ENCODE measurements at places on chromosomes 3 and 15.

- no peak for DNase-seq
Measured at GRCh38 chr15:40087068-40087810, 21.4 kb downstream of the BMF start.

DNA sequence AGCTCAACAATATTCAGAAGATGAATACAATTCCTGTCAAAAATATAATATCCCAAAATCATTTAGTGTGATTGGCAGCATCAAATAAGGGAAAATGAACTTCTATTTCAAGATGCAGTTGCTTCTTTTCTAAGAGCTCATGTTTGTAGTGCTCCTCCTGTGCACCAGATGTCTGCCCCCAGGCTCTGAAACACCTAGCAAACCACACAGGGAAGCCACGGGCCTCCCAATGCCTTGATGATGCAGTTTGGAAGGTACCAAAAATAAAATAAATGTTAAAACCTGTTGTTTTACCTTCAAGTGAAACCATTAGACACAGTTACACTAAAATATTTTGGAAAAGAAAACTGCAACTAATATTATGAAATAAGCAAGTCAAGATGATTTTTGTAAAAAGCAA lies 22.2 kb downstream of the CFAP20DC start:
- no peak for DNase-seq

GRCh38 chr3:14803101-14803980 lies 15.4 kb upstream of the FGD5 start:
- no peak for DNase-seq

DNA sequence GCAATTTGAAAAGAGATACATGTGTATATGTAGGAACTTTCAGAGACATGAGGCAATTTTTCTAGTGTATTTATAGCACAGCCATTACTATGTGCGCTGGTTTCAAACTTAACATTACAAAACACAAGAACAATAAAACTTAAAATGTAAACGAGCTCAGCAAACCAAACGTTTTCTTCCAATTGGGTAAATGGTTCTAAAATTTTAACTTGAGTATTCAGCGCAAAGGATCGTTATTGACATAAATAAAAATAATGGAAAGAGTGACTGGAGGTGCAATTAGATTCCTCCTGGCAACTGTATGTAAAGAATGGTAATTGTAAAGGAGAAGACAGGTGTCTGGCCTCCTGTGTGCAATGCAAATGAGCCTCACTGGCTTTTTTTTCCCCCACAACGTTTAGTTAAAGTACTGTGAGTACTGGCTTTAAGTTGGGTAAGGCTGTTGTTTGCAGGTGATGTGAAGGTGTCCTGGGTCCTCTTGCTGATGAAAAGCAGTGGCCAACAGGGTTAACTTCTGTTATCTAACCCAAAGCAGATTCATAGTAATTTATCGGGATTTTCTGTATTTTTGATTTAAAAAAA lies 14.1 kb upstream of the GADL1 start:
- no peak for DNase-seq

- no peak for DNase-seq
Measured at GRCh38 chr3:159538507-159538906, 450.1 kb upstream of the IL12A start.

DNA sequence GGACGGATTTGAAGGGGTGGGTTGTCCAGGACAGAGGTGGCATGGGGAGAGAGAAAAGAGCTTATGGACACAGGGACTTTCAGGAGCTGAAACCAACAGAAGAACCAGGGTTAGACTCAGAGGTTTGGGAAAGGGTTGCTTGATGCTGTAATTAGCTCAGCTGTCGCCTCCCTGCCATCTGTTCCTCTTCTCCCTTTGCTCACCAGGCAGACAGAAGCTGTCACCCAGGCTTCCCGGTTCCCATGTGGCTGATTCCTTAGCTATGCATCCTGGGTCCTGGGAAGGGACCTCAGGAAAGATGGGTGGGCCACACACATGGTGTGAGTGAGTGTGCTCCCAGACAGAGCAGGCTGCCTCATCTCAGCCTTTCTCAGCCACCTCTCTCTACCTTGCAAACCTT lies 14.1 kb downstream of the PTPN23 start:
- DNase-seq = no peak

All from forelimb muscle (tissue), 1 donor.